ENCODE measurements at places on chromosomes 5 and 9. TPM values are rescaled to one million over a fixed set of nuclear protein-coding genes. Genes with fewer than 3 reads are reported as not detected.

DNA sequence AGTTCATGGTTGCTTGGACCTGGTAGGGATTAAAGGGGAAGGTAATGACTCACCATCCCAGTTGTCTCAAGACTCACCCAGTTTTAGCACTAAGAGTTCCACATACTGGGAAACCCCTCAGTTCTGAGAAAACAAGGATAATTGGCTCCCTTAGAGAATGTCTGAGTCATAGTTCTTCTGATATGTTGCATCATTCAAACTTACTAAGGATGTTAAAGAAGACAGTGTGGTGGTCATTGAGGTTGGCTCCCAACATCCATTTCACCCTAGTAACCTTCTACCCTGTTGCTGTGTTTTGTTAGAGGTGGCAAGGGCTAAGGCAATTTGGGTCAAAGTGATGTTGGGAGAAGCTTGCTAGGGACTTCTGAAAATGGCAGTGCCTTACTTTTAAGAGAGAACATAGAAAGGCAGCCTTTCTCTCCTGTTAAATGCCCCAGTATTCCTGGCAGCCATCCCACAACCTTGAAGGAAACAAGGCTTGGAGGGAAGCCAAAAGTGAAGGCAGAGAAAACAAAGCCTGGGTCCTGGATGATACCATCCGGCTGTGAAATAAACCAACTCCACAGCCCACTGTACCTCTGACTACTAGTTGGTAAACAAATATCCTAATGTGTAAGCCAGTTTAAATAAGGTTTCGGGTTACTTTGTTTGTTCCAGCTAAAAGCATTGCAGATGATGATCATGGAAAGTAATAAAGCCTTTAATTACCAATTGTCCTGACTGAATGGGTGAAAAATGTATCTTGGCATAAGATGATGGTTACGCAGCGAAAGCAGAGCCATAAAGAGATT is 80.4 kb upstream of the ADAMTSL1 start:
- peak; percentile 50 for DNase-seq

The FBXW2 gene
- 17.9 TPM for total RNA-seq

- DNase-seq, result no peak
Measured at GRCh38 chr9:109893241-109893640, 113.2 kb downstream of the PALM2AKAP2 start.

GRCh38 chr9:119859128-119859527 is 489.9 kb upstream of the BRINP1 start:
- no peak for DNase-seq

DNA sequence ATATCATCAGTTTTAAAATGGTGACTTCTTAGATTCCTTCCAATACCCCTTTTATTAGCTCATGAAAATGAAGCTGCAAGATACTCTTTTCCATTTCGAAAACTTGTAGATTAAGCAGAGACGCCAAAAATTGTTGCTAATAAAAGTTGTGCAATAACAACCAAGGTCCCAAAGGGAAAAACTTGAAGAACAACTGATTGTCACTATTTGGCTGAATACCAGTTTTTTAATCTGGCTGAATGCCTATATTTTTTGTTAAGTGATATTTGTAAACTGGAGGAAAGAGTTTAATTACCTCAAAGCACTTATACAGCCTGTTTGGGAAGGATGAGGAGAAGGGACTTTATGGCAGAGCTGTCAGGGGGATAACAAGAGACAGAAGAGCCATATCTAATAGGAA is 14.6 kb downstream of the C5orf58 start:
- no peak for DNase-seq

The PTTG1 gene
- total RNA-seq, result 829 TPM

- DNase-seq, result no peak
Measured at GRCh38 chr5:174030286-174030685, 15.2 kb upstream of the NSG2 start.

DNA sequence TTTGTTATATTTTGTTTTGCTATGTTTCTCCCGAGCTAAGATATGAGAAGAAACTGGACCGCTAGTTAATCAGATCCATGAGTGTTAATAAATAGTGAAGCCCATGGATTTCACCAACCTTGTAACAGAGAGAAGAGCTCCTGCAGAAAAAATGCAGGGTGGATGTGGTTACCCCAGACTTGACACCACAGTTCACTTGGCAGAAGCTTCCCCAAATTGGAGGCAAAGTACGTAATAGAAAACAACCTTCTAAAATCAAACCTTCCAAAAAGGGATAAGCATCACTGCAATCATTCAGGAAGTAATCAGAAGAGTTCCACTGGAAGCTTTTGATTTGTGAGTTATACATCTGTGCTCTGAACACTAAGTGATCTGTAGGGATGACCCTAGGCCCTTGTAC is 267.5 kb downstream of the ACTL7B start:
- no peak for DNase-seq

DNA sequence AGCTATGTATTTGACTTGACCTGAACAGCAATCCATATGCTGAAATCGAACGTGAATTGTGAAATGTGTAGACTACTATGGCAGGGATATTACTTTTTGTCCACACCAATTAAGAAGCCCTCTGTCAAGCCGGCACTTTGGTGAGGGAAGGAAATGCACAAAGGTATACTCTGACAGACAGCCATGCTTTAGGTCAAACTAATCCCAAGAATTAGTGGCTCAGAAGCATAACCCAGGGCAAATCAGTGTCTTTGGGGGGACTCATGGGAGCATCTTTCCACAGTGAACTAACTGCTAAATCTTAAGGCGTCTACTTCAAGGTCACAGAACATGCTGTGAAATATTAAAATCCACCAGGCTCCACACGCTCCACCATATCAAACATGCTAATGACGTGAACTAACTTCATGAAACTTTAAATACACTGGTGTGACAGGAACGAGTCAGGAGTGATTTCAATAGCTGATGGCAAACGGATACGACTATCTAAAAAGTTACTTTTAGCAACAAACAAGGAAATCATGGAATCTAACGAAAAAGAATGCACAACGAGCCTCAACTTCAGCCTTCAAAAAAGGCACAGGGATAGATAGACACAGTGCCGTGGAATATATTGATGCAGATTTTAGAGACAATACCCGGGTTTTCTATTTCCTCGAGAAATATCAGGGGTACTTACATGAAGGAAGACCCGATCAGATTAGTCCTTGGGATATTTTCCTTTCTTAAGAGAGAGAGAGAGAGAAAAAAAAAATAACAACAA is 527 bp downstream of the MEF2C start:
- no peak for DNase-seq

DNA sequence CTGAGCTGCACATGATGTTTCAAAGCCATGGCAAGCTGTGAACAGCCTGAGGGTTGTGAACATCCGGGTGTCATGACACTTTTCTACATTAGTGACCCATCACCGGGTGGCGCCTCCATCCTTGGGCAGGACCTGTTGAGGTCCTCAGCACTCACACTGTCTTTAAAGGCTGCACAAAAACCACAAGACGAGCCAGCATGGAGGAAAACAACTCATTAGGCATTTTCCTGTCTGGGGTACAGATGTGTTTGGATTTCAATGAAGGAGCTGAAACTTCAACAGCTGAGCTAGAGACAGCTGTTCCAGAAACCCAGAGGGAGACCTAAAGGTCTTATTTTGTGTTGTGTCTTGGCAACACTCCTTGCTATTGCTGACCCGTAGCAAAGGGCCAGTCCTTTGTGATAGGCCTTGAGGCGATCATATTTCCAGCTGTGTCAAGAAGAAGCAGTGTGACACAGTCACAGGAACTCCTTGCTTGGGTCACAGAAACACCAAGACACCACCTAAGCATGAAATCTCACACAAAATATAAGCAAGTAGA is 151.8 kb upstream of the VLDLR start:
- peak; percentile 17 for DNase-seq

The BSPRY gene
- total RNA-seq, result not detected

GRCh38 chr5:58912116-58912515 is 329.2 kb downstream of the RAB3C start:
- DNase-seq, result no peak

GRCh38 chr9:14193328-14193990 is 120.5 kb downstream of the NFIB start:
- no peak for DNase-seq

GRCh38 chr5:8012131-8012977 is 143.4 kb downstream of the MTRR start:
- no peak for DNase-seq

DNA sequence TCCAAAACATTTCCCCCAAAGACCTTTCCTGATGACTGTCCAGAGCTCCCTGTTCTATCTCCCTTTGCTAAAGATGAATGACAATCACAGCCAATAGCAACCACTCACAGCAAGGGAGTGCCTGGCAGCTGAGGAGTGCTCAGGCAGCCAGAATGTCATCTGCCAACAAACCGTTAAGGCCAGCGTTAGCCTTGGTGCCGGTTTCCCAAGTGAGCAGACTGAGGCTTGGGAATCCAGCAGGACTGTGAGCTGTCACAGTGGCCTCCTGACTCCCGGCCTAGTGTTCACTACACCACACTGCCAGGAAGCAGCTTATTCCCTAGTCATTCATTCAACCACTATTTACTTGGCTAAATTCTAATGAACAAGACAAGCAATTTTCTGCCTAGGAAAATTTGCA is 24.7 kb downstream of the STK10 start:
- DNase-seq, result no peak

The TMEM174 gene
- not detected for total RNA-seq

The PCDHGA6 gene
- 1.4 TPM for total RNA-seq

GRCh38 chr9:974996-975739 is 1.3 kb upstream of the DMRT3 start:
- DNase-seq, result no peak

DNA sequence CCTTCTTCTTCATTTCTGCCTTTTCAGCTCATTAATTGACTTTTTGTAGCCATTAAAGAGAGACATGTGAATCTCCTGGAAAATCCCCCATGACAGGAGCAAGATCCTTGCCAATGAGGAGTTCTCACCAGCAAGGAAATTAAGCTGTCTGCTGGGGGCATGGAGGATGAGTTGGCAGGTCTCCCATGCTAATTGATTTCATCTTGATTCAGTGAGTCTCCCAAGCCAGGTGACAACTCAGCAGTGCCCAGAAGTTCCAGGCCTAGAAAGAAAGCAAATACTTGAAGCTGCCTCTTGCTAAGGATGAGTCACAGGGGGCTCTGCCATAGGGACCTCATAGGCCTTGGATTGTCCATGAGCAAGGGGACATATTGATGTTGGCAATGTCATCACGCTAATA is 30.0 kb upstream of the ADRA1B start:
- no peak for DNase-seq

DNA sequence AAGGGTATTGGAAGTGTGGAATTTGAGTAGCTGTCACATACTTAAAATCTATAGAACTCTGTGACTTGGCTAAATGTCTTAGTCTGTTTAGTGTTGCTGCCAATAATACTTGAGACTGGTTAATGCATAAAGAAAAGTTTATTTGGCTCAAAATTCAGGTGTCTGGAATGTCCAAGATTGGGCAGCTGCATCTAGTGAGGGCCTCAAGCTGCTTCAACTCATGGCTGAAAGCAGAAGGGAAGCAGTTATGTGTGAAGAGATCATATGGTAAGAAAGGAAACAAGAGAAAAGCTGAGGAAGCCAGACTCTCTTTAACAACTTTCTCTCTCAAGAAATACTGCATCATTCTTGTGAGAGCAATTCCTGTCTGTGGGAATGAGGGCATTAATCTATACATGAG is 1043.3 kb upstream of the CDH6 start:
- DNase-seq, result no peak

DNA sequence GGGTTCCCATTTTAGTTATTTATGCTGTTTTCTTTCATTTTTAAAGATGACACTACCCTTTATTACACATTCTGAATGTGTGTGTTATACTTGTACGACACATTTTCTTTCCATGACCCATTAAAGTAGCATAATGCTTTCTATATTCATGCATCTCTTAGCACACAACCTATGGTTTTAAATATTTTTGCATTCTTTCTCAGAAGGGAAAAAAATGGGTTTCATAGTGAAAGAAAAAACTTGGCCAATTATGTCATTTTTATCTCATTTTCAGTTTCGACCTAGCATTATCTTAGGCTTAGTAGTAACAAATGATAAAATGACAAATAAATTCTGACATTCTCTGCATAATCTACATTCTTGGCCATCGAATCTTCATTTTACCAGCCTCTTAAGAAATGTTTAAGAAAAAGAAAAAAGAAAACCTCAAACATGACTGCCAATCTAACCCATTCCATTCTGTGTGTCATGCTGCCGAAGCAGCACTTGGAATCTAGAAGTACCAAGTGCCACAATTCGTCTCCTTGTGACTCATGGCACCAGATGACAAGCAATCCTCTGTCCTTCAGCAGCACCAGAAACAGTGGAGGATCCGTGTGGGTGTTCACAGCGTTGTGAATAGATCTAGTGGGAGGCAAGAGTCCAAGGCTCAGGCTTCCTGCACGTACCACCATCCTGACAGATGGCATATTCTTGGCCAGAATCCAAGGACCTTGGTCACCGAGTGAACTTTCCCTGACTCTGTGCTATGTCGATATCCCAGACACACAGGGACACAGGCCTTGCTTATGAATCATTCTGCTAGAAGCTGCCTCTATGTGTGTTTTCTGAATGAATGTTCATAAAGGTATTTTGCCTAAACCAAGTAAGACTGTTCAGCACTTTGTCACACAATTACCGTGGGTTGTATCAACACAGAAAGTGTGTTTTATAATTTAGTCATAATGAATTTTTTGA is 502.7 kb downstream of the NR2F1-AS1 start:
- DNase-seq, result peak; percentile 97

Data from SJSA1 (cell line).